Kidney glomerular epithelial cell (primary cell): ENCODE measurements at places on chromosomes 6 and 20.

- no peak for DNase-seq
Measured at GRCh38 chr20:2142649-2143048, 41.0 kb downstream of the STK35 start.

GRCh38 chr6:12861603-12862002 lies 145.0 kb downstream of the PHACTR1 start:
- no peak for DNase-seq

GRCh38 chr20:3820901-3821727 lies 767 bp downstream of the AP5S1 start:
- no peak for DNase-seq

GRCh38 chr6:140772576-140772975 lies 1360.1 kb upstream of the GJE1 start:
- no peak for DNase-seq

DNA sequence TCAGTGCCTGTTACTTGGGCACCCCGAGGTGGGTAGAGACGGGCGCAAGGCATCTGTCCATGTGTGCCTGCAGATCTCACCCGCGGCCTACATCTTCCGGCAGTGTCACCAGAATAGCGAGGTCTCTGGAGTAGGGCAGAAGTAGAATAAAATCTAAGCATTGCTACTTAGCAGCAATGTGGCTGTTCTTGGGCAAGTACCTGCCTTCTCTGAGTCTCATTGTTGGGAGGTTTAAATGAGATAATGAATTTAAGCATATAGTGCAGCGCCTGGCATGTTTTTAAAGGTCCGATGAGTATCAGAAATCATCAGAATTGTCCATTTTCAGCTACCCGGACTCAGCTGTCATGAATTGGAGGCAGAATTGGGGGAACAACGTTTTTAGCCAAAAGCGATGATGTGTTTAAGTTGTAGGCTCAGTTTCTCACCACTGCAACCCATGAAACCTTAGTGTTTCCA lies 800 bp downstream of the ABCC10 start:
- DNase-seq, result no peak

DNA sequence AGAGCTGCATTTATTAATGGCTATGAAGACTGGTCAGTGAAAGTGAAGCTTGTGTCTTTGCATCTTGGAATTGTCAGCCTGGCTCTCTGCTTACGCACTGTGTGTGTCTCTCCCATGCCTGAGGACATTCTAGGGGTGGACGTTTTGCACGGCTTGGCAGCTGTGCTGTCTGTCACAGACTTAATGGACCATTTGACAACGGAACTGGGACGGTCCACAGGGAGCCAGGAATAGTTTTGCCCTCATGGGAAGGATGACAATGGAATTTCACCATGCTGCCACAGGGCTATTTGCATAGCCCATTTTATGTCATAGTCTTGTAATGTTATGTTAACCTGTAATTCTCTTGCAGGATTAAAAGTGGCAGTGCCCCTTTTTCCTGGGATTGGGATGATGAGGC lies 44.7 kb downstream of the OR2B6 start:
- DNase-seq, result no peak

GRCh38 chr6:79305020-79305419 lies 70.5 kb upstream of the HMGN3 start:
- no peak for DNase-seq

DNA sequence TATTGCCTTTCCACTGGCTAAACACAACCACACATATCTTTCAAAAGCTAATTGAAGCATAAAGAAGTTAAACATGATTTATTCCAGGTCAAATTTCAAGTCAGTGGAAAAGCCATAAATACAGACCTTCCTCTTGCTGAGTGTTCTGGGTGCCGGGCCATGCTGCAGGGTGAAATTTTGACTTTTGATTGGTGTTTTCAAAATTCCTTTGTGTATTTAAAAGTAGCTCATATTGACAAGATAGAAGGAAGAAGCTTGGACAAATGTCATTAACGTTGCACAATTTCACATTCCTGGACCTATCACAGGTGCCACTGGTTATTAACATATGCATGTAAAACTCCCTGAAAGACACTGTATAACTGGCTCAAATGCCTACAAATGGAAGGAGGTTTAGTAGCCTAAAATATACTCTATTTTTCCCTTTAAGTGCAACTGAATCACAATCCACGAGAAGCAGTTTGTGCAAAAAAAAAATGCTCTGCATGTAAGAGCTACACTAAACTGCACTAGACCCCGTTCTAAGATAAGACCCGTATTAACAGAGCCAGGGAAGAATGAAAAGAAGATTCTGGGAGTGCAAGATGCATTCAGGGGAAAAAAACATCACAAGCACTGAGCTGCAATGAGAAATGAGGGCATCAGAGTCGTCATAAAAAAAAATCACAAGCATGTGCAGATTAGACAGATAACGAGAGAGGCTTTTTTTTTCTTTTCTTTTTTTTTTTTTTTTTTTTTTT lies 30.4 kb downstream of the ATXN1 start:
- DNase-seq, result no peak

- no peak for DNase-seq
Measured at GRCh38 chr6:157075549-157076450, 247.5 kb downstream of the TMEM242 start.
